Transverse colon (tissue), 4 donors: ENCODE measurements at places on chromosomes 4 and X.
A peak's percentile ranks its signal among the peaks of the same experiment; 100 is the strongest.

- H3K27me3 ChIP-seq: no peaks in the 10 kb centered on the region
- no peak overlapping the region for H3K4me3 ChIP-seq
- H3K27ac ChIP-seq: peak overlapping the region; percentile 58
- peak; percentile 16 for DNase-seq
Measured at GRCh38 chr4:86302251-86302650, 57.6 kb downstream of the MAPK10 start.

- no peaks in the 10 kb centered on the region for H3K27me3 ChIP-seq
- no peaks in the 10 kb centered on the region for H3K36me3 ChIP-seq
- no peaks in the 10 kb centered on the region for H3K4me1 ChIP-seq
Measured at GRCh38 chrX:137290011-137290410, 256.2 kb upstream of the GPR101 start.

DNA sequence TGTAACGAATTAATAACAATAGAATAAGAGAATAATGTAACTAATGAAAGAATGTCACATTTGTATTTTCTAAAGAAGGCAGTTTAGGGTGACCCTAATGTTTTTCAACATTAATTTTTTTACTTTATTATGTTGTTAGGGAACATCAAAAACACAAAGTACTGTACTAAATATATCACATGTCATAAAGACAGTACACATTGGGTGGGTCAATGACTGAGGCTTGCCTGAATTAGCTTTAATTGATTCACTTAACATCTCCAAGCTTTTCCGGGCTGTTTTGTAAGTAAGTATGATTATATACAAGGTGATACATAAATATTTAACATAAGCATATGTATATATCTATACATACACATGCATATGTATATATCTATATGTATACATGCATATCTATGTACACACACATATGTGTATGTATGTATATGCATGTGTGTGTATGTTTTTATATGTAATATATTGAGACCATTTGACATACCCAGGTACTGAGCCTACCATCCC lies 43.4 kb upstream of the KLF3 start:
- H3K4me1 ChIP-seq: peaks cover 8% of the 10 kb centered on the region
- DNase-seq: no peak
- H3K27me3 ChIP-seq: no peaks in the 10 kb centered on the region
- peak overlapping the region; percentile 81 for H3K27ac ChIP-seq
- no peak overlapping the region for H3K4me3 ChIP-seq

DNA sequence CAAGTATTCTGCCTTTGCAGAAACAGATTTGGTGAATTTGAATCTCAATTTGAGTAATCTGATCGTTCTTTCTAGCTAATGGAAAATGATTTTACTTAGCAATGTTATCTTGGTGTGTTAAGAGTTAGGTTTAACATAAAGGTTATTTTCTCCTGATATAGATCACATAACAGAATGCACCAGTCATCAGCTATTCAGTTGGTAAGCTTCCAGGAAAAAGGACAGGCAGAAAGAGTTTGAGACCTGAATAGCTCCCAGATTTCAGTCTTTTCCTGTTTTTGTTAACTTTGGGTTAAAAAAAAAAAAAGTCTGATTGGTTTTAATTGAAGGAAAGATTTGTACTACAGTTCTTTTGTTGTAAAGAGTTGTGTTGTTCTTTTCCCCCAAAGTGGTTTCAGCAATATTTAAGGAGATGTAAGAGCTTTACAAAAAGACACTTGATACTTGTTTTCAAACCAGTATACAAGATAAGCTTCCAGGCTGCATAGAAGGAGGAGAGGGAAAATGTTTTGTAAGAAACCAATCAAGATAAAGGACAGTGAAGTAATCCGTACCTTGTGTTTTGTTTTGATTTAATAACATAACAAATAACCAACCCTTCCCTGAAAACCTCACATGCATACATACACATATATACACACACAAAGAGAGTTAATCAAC lies 15.3 kb downstream of the PLP1 start:
- H3K27me3 ChIP-seq: no peaks in the 10 kb centered on the region
- no peak overlapping the region for H3K4me3 ChIP-seq
- no peak overlapping the region for H3K27ac ChIP-seq
- no peaks in the 10 kb centered on the region for H3K36me3 ChIP-seq
- no peaks in the 10 kb centered on the region for H3K4me1 ChIP-seq

DNA sequence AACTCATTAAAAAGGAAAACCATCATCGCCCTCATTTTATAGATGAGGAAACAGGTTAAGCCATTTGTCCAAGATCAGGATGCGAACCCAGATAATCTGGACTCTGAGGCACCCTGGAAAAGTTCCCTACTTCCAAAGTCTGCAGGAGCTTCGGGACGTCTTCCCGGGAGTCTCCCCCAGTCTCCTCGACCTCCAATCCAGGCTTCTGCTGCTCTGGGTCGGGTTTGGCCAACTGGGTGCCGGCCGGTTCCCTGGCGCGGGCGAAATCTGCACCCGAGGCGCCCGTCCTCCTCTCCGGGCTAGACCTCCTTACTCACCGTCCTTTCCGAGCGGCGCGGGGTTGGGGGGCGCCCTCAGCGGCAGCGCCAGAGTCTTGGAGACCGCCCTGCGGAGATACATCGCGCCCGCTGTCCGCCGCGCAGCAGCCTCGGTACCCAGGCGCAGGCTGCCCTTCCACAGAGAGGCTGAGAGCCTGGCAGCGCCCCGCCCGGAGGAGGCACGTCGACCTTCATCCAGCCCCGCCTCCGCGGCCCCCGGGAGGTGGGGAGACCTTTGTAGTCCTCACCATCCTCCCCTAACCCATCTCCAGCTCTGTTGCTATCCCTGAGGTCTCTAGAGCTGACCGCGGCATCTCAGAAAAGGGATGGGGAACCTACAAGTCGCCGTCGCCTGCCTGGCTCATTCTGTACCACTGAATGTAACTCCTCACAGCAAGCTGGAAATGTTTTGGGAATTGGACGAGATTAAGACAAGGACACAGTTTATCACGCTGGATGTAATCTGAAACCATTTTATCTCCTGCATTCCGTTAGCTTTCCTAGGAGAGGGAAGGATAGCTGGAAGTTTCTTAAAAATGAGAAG lies at the start of gene MGARP:
MGARP (minus strand) TSS at position 466 of the 861 bp plus-strand sequence; CDS start at position 399, 67 bp downstream.
- peak within 1 kb of the TSS; percentile 58 for H3K4me3 ChIP-seq
- no peaks in the 10 kb centered on the region for H3K36me3 ChIP-seq
- no peak for DNase-seq
- H3K27ac ChIP-seq: no peak within 1 kb of the TSS
- peaks cover 7% of the 10 kb centered on the region for H3K4me1 ChIP-seq

GRCh38 chr4:158051401-158052235 lies 121.2 kb downstream of the GASK1B start:
- H3K4me1 ChIP-seq: no peaks in the 10 kb centered on the region
- no peaks in the 10 kb centered on the region for H3K36me3 ChIP-seq
- no peak overlapping the region for H3K4me3 ChIP-seq
- no peak for DNase-seq
- no peaks in the 10 kb centered on the region for H3K27me3 ChIP-seq
